Endothelial cell of coronary artery (primary cell): ENCODE measurements at places on chromosomes 7 and 10. TPM values are rescaled to one million over a fixed set of nuclear protein-coding genes. Genes with fewer than 3 reads are reported as not detected.

EPHA1 gene
- total RNA-seq = 0.18 TPM in 1 of 2 replicates, not detected in the other

RABGEF1 gene
- 15.1 and 22.6 TPM in 2 replicates for total RNA-seq

SPDYE5 gene
- not detected in 2 replicates for total RNA-seq

ADRB1 gene
- not detected in 2 replicates for total RNA-seq

ACTR3C gene
- 0.19 TPM in 1 of 2 replicates, not detected in the other for total RNA-seq

TRIM73 gene
- total RNA-seq = 0.36 and 0.75 TPM in 2 replicates

PVRIG gene
- total RNA-seq = not detected in 2 replicates

PRSS2 gene
- total RNA-seq = 2.0 TPM in 1 of 2 replicates, not detected in the other

PDZD7 gene
- total RNA-seq = 0.27 and 0.85 TPM in 2 replicates

C1GALT1 gene
- total RNA-seq = 15.3 and 16.1 TPM in 2 replicates

PIK3CG gene
- total RNA-seq = 6.4 and 7.2 TPM in 2 replicates

PON3 gene
- total RNA-seq = 0.09 and 0.66 TPM in 2 replicates

CUBN gene
- total RNA-seq = 1.4 and 3.2 TPM in 2 replicates

STK31 gene
- total RNA-seq = 0.09 and 0.19 TPM in 2 replicates
